ENCODE measurements at places on chromosomes 3 and 15.
A peak's percentile ranks its signal among the peaks of the same experiment; 100 is the strongest.

- DNase-seq = no peak
Observed at GRCh38 chr15:58146749-58147148, 8.6 kb downstream of the AQP9 start.

- no peak for DNase-seq
Observed at GRCh38 chr3:115548611-115549010, 74.7 kb upstream of the GAP43 start.

DNA sequence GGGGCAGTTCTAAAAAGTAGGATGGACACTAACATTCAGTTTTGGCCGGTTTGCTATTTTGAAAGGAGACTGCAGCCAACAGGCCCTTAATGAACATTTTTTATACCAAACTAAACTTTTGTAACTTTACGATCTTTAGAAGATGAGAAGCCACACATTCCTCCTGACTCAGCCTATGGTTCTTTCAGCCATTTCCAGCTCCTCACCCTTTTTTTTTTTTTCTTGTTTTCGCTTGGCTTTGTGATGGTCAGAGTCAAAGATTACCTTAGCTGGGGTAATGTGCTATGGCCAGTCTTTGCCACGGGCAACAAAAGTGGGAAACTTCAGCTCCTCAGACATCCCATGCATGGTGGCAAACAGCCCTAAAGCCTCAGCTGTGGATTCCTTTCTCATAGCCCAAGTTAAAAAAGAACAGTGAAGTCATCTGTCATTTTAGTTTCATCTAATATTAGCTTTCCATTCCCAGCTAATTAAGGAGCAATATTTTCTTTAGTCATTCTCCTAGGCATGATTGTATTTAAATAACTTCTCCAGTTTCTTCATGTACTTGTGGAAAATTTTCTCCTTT is 368.7 kb downstream of the MFSD1 start:
- DNase-seq = no peak

GRCh38 chr3:163951397-163951987 is 1126.8 kb downstream of the SI start:
- DNase-seq = no peak

DNA sequence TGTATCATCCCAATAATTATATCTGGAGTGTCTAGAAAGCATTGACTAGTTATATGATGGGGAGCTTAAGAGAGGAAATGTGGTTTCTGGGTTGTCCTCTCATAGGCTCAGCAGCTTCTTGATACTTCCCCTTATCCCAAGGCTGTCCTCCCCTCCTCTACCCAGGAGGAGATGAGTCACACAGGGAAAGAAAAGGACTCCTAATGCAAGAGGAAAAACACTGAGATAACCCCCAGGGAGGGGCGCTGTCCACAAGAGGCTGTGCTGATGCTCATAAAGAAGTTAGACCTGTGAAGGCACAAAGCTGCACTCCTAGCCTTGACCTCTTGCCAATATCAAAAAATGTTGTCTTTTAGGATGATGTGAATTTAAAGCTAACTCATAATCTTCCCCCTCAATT is 28.8 kb upstream of the GYG1 start:
- DNase-seq = no peak

DNA sequence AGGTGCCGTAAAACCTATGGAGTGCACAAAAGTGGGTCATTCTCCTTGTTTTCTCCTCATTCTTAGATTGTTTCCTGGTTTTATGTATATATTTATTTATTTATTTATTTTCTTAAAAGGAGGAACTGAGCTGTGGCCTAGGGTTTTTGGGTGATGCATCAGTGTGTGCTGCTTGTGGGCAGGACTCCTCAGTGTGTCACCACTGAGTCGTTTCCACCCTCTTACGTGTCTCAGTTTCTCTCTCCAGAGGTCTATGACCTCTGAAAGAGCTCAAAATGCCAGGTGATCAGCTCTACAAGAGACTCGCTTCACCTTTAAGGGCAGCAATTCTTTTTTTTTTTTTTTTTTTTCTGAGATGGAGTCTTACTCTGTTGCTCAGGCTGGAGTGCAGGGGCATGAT is 72.9 kb downstream of the CD200 start:
- DNase-seq = no peak

DNA sequence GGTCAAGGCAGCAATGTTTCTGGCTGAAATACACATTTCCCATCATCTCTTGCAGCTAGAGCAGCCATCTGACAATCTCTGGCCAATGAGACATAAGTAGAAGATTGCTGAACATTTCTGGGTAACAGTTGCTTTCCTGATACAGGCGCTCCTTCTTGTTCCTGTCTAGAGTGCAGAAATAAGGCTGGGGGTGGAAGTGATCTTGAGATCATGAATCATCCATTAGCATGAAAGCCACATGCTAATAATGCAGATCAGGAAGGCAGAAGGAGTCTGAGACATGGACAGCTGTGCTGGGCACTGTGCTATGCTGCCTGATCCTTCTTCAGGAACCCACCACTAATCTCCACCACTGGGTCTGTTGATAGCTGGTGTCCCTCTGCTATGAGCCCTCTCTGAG is 14.8 kb upstream of the TMEM108 start:
- no peak for DNase-seq

DNA sequence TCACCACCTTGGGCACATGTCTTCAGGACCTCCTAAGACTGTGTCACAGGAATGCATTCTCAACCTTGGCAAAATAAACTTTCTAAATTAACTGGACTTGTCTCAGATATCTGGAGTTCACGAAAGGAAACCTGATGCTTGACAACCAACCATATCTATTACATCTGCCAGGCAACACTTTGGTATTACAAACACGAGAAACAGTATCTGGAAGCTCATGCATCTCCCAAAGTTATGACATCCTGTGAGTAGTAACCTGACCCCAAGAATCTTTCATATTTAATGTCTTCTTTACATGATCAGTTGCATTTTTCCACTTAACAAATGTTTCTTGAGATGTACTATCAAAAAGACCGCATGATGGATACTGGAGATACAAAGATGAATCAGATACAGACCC is 465.3 kb upstream of the AGTR1 start:
- no peak for DNase-seq

DNA sequence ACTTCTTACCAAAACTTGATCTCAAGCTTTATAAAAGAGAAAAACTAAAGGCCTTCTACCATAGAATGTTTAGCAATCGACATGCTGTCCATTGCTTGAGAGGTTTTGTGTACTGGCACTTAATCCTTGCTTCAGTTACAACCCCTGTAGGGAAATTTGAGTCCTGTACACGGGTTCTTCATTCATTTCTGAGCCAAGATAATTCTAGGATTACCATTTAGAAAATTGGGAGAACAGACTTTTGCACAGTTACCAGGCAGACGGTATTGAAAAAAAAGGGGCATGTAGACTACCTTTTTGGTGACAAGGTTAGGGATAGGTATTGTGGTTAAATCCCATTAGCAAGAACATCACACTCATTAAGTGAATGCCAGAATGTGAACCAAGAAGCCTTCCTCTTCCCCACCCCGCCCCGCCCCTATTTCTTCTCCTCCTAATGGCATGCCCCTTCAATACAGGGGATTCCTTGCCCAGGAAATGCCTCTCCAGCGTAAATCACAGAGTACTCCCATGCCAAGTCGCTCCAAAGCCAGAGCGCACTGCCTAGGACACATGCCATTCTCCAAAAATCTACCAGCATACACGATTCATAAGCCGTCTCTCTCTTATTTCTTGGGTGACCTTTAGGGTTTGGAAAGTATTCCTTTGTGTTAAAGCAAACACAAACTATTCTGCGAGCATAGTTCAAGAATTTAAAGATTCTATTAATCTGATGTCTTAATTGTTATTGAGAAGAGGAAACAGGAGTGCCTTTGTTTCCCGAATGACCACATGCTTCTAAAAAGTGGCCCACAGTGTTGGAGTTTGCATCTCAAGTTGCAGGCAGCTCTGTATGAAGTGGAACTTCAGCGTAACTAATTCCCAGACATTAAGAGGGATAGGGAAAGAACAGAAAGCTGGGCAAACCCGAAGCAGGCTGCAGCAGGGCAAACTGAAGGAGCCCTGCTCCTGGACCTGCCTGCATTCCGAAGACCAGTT is 164.0 kb upstream of the NR2F2 start:
- no peak for DNase-seq

DNA sequence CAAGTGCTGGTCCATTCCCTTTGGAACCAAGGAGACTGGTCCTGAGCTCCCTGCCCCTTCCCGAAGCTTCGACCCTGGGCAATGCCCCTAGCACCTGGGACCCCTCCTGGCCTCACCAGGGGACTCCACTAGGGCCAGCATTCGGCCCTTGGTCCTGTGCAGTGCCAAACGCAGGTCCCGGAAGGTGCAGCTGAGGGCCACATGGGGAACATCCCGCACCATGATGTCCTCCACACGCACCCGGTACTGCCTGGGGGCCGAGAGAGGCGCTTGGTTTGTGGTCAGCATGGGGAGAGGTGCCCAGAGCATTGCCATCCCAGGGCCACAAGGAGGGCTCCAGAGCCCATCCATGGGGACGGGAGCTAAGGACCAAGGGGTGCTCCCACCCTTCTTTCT is 7.9 kb downstream of the CLCN2 start:
- no peak for DNase-seq

DNA sequence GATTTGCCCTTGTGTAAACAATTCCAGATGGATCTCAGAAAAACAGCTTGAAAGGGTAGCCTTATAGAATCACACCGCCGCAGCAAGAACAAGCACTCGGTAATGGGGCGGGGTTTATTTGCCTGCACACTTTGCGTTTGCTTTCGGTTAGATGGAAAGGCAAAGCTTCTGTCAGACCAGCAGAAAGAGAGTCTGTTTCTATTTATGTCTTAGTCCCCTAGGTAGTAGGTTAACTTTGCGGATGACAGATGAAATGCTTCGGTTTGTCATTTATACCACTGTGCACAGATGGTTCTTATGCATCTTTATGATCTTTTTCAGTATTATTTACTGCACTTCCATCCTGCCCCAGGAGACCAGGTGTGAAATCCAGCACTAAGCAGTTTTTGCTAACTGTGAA is 62.2 kb downstream of the PYDC2 start:
- no peak for DNase-seq

DNA sequence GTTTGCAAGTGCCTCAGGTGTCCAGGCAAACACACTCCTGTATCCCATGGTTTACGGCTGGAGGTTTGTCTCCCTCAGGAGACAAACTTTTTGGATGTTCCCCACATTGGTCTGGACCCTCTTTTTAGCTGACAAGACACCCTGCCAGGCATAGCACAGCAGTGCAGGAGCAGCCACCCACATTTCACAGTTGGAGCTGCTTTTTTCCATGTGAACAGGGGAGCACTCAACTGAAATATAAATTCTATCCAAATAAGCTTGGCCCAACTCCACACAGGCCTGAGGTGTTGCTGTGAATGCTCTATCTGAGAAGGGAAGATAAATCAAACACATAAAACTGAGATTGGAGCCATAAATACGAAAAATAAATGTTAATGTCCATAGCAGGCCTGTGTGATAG is 501.3 kb upstream of the IL12A start:
- no peak for DNase-seq

GRCh38 chr3:45610119-45610518 is 15.6 kb downstream of the LIMD1 start:
- DNase-seq = no peak

DNA sequence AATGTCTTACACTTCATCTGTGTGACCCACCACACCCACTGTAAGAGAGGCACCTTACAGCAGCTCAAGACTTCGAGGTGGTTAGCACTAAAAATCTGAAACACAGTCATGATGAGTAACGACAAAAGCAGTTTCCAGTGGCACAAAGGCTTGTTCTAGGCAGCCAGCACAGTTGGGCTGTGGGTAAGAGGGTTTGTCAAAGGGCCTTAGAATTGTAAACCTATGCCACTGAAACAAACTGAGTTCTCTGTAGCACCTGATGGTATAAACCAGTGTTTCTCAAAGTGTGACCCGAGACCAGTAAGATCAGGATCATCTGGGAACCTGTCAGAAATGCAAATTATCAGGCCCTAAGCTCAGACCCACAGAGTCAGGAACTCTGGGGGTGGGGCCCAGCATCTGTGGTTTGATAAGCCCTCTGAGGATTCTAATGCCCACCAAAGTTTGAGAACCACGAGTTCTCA is 36.5 kb downstream of the DAPK2 start:
- peak; percentile 11 for DNase-seq
